ENCODE measurements at places on chromosomes 6 and 20.
A peak's percentile ranks its signal among the peaks of the same experiment; 100 is the strongest.

DNA sequence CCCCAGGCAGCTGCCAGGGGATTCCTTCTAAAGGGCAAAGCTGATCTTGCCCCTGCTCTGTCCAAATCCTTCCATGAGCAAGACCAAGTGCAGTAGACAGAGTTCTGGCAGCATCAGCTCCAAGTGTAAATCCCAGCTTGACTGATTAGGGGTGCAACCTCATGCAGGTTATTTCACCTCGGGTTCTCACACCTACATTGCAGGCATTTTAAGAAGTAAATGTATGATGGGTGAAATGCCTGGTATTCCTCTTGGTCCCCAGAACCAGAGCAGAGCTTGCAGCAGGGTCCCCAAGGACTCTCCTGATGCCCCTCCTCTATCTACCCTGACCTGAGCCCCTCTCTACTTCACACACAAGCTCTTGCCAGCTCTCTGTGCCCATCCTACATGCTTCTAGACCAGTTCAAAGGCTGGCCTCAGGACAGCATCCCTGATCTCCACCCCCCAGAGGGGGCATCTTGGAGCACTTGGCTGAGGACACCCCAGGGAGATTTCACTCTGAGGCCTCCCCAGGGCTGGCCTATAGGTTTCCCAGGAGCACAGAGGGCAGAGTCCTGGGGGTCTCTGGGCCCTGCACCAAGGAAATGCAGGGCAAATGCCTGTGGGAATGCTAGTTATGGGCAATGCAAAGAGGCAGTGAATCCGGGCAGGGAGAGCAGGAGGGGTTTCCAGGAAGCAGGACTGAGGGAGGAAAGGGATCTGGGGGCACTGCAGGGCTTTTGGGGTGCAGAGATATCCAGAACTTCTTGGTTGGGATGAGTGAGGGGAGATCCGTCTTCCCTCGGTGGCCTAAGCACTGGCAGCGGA is 1.0 kb downstream of the LZTS3 start:
- no peak for DNase-seq

DNA sequence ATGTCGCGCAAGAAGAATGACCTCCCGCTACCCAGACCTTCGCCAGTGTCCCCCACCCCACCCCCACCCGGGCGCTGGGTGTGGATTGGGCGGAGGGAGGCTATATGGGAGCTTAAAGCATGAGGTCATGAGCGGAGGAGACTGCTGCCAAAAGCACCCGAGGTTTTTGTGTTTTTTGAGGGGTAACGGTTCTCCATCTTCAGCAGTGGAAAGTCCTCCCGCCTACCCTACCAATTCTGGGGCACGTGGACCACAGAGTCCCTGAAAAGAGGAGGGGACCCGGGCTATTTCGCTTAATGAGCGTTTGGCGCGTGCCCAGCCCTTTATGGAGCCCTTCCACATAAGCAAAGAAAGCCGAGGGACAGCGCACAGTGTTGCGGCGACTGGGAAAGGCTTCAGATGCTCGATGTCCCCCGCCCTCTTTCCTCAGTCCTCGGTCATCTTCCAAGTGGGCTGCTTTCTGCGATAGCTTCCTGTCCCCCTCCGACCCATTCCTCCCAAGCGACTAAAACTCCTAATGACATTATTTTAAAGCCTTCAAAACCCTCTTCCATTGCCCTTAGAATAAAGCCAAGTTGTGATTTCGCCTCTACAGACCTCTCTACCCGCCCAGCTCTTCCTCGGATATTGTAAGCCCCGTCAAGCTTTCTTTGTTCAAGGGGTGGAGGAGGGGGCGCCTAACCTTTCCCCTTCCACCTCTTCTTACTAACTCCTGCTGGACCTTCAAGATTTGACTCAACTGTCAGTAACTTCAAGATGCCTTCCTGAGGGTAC is 2.1 kb upstream of the TRERF1 start:
- no peak for DNase-seq

DNA sequence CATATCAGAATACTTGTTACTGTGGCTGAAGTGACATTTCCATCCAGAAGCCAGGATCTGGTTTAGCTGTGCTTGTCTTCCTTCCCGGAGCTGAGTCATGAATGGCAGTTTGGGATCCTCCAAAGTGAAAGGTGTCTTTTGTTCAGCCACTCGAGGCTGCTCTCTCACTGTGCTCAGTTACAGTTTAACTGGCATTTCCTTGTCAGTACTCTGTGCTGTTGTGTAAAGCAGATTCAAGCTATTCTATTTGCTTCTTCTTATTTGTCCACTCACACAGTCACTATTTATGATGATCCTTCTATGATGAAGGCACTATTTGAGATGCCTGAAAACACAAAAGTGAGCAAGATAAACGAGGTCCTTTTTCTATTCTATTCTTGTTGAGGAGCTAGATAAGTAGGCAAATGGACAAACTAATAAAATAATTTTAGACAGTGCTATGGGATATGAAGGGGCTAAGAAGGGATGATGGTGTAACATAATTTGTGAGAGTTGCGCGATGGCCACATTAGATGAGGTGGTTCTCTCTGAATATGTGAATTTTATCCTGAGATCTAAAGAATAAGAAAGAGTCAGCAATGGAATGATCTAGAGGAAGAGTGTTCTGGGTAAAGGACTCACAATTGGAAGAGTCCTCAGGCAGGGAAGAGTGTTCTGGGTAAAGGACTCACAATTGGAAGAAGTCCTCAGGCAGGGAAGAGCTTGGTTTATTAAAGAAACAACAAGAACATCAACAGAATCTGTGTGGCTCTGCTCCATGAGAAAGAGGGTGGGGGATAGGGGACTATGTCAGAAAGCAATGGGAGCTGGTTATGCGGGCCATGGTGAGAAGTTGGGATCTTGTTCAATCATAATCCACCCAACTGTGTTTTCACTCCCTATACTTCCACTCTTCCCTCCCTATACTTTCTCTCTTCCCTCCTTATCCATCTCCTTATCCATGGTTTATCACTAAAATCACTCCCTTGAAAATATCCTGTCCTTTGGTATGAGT is 40.1 kb downstream of the CYP24A1 start:
- no peak for DNase-seq

GRCh38 chr6:26390531-26390930 is 7.6 kb downstream of the BTN2A2 start:
- DNase-seq = no peak

DNA sequence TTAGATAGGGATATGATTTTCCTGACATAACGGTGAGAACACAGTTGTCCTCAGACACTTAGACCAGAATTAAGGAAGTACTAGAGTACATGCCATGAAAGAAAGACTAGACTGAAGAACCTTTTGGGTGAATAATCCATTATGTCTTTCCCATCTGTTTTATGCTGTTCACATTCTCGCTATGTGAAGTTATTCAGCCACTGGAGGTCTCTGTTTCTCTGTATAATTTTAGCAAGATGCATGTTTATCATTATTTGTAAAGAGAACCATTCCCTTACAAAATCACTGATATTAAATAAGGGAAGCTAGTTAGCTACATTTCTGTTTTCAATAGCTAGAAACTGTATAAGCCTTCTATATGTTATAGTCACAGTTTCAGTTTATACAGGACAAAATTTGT is 391.9 kb downstream of the CD109 start:
- peak; percentile 3 for DNase-seq

GRCh38 chr6:13550656-13551055 is 23.7 kb upstream of the SIRT5 start:
- DNase-seq = peak; percentile 3

- no peak for DNase-seq
Measured at GRCh38 chr6:12102350-12102749, 90.2 kb downstream of the HIVEP1 start.

GRCh38 chr6:14996892-14997291 is 249.0 kb upstream of the JARID2 start:
- no peak for DNase-seq

GRCh38 chr20:4427940-4428586 is 293.6 kb upstream of the PRND start:
- DNase-seq = no peak

DNA sequence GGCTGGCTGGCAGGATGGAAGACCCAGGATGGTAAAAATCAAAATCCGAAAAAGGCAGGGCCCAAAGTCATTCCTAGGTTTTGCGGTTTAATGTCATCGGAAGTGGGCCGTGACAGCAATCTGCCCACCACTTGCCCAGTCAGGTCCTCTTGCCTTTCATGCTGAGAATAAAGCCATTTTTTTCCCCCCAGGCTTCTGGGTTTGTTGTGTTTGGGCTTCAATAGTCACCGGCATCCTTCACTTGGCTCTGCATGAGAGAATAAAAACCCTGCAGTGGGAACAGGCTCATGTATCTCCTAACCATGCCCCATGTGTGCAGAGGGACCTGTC is 56.1 kb downstream of the MEP1A start:
- no peak for DNase-seq

DNA sequence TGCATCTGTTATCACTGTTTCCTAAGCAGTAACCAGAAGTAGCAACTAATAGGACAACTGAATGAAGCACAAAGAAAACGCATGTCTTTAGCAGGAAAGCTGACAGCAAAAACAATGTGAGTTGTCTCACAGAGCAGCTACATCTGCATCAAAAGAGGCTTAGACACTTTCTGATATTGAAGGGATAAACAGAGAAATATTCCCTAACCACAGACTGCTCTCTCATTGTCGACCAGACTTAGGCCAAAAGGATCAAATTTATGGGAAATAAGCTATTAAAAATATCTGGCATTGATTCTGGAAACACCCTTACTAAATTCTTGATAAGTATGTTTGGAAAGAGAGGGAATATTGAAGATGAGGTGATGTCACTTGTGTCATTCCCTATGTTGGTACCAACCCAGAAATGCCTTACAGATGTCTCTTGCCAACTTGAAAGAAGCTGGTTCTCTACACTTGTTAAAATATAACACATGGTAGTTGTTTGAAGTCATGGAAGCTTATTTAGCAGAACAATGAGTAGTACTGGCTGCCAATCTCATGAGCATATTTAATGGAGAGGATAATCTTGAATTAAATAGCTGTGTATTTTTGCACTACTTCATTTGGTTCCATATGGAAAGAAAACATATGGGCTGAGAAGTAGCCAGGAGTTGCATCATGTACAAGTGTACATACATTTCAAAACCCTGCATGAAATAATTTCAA is 929.3 kb upstream of the MAN1A1 start:
- DNase-seq = no peak

DNA sequence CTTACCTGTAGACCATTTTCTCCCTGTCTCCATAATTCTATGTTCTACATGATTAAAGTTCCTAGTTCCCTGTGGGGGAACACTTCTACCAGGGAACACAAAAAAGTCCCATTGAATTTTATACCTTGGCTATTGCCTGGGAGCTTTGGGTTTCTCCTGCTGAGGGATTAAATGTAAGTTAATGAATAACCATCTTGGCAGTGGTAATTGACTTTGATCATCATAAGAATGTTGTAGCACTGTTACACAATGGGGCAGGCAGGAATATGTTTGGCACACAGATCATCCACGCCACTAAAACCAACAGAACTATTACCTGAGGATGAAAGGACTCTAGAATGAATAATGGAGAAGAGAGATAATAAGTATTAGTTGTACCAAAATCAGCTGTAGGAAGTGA is 1106.2 kb upstream of the GJE1 start:
- DNase-seq = no peak

- DNase-seq = no peak
Measured at GRCh38 chr6:74578339-74578738, 627.5 kb downstream of the COL12A1 start.

DNA sequence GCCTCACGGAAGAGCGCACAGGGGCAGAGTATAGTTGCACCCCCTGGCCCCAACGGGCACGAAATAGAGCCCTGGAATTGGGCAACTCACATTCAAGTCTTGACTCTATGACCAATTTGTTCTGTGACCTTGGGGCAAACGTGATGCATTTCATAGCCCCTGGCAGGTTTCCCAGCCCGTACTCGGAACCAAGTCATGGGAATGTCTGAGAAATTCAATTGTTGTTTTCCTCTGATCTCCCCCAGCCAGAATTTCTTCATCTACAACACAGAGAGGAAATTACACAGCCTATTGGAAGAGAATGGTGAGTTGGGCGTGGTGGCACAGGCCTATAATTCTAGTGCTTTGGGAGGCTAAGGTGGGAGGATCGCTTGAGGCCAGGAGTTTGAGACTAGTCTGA is 322.3 kb upstream of the SULF2 start:
- no peak for DNase-seq

DNA sequence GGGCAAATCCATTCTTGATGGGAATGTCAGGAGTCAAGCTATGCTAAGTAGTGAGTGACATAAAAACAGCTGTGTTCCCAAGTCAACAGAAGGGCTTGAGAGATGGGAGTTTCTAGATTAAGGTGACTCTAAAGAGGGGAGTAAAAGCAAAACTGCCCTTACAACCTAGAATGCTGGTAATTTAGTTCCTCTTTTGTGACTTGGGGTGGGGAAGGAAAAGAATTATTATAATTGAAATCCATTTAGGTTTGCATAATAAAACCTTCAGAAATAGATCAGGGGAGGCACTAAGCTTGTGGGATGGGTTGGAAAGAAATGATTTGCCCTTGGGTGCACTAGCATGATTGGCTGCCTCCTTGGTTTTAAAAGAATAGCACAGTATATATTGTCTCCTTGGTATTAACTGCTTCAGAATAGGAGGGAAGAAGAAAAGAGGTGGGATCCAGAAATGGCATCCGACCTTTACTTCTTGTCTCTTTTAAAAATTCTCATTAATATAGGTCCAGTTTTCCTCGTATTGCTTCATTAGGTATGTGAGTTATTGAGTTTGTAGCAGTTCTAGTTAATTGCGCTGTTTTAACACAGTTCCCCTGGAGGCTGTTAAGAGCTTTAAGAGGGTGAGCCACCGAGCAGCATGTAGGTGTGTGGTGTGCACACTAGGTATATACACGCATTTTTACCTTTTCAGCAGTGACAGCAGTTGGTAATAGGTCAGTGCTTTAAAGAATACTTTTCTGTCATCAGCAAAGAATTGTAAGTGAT is 95.3 kb upstream of the VSTM2L start:
- no peak for DNase-seq

DNA sequence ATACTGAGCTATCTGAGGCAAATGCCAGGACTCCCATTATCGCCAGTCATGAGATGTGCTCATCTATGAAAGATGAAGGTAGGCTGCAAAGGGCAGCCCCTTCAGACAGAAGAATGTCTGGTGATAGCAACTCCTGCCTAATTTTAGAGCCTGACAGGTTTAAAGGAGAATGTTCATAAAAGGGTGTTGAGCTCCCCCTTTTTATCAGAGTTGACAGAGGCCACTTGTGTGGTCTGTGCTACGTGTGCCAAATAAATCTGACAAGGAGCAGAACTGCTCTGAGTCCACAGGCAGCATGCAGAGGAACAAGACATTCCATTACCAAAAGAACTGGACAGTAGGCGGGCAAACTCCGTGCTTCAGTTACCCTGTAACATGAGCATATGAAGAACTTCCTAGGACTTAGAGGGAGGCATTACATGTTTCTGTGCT is 101.8 kb downstream of the PREP start:
- no peak for DNase-seq

DNA sequence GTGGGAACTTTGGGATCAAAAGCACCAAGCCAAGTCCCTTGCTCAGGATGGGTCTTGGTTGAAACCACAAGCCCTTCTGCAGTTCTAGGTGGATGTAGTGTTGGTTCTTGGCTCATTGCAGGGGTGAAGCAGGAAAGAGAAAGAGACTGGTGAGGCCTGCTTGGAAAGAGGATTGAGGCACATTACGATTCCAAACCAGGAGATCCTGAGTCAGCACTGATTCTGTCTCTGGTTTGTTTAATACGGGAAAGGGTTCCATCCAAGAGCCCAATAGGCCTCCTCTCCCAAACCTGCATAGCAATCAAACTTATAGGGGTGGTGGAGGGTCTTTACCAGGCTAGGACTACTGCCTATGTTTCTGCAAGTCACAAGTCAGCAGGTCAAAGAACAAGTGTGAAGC is 24.3 kb downstream of the NSFL1C start:
- no peak for DNase-seq

- DNase-seq = no peak
Measured at GRCh38 chr6:11921017-11921438, 91.1 kb upstream of the HIVEP1 start.

GRCh38 chr20:24444526-24445190 is 24.8 kb upstream of the SYNDIG1 start:
- DNase-seq = no peak
